ENCODE measurements at places on chromosomes 11 and 22.

DNA sequence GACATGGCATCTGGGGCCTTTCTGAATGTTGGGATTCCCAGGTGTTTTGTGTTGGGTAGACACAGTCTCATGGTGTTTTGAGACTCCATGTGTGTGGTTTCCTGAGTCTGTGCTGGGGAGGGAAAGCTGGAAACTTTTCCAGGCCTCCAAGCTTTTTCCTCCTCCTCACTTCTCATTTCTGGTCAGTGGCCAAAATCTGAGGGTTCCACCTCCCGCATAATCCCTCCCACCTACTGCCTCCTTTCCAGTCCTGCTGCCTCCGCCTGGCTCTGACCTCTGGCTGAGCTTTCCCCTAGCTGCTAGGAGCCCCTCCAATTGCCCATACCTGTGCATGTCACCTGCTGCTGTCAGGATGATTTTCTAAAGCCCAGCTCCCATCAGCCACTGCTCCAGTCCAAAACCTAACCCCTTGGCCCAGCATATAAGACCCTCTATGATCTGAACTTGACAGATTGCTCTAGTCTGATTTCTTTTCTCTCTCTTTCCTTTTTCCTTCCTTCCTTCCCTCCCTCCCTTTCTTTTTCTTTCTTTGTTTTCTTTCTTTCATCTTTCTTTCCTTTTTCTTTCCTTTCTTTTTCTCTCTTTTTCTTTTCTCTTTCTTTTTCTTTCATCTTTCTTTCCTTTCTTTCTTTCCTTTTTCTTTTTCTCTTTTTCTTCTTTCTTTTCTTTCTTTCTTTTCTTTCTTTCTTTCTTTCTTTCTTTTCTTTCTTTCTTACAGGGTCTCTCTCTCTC, 51.4 kb upstream of the NECTIN1 start:
- DNase-seq, result no peak

DNA sequence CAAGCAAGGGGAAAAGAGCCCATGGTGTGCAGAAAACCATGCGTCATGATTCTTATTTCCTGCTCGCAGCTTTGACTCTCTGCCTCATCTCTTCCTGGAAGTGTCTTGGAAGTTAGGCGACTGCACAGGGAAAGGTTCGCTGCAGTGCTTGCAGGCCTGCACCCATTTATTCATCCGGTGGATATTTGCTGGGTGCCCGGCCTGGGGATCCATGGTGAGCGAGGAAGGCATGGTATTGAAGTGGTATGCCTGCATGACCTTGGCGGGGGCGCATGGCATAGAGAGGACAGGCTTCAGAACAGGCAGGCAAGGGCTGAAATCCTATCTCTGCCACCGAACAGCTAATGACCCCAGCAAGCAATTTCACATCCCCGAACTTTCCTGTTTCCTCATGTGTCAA, 40.6 kb downstream of the FAM83F start:
- no peak for DNase-seq

DNA sequence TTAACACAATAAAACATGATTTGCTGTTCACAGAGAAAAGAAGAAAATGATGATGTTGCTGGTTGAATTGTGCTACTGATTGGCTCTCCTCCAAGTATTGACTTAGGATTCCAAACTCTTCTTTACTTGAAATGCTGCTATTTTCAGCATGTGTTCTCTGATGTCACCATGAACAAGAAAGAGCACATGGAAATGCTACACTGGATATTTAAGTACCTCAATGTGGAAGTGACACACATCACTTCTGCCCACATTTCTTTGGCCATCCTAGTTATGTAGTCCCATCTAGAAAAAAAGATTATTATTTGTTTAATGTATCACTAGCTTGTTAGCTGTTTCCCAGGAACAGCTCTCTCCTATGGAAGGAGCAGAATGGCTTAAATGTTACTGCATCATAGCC, 27.2 kb downstream of the OR52B2 start:
- no peak for DNase-seq

DNA sequence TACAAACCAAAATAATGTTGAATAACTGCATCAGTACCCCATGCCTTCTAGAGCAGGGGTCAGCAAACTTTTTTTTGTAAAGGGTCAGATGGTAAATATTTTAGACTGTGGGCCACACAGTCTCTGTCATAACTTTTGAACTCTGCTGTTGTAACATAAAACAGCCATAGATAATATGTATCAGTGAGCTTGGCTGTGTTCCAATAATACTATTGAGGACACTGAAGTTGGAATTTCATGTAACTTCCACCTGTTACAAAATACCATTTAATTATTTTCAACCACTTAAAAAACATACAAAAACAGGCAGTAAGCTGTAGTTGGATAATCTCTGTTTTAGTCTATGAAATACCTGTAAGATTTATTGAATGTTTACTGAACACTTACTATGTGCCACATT, 55.2 kb downstream of the PICALM start:
- DNase-seq, result no peak

- DNase-seq, result no peak
These were observed 60.0 kb downstream of the SPECC1L start for GRCh38 chr22:24330636-24331035.

DNA sequence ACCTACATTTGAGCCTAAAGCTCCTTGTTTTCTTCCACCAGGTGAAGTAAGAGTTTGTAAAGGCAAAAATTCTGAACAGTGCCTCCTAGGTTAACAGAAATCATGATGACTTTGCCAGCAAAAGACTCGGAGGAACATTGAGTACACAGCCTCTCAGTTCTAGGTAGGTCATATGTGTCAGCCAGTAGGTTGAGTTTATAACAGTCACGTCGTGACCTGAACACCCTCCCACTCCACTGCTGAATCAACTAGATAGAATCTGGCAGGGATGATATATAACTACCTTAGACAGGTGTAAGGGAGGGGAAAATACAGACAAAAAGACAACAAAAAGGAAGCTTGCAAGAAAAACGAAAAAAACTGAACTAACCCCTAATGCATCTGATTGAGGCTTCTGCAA, 12.8 kb upstream of the ASPHD2 start:
- DNase-seq, result no peak

GRCh38 chr22:43179911-43180195, 7.1 kb downstream of the TTLL12 start:
- DNase-seq, result no peak

Data from cardiac muscle cell (in vitro differentiated cells and primary cell).